Left forelimb (tissue), 1 donor: ENCODE measurements at places on chromosomes 3 and 15.

DNA sequence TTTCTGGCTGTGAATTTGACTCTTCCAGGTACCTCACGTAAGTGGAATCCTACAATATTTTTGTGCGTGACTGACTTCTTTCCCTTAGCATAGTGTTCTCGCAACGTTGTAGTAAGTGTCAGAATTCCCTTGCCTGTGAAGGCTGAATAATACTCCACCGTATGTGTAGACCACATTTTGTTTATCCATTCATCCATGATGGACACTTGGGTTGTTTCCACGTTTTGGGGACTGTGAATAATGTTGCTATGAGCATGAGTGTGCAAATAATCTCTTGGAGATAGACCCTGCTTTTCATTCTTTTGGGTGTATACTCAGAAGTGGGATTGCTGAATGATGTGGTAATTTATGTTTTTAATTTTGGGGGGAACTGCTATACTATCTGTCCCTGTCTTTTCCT is 82.2 kb downstream of the APBA2 start:
- DNase-seq, result no peak

GRCh38 chr3:137105277-137105977 is 147.6 kb downstream of the IL20RB start:
- DNase-seq, result no peak

- no peak for DNase-seq
These were observed 103.6 kb upstream of the ICE2 start for GRCh38 chr15:60582370-60583036.

- no peak for DNase-seq
These were observed 79.9 kb downstream of the IGF1R start for GRCh38 chr15:98728082-98728810.

DNA sequence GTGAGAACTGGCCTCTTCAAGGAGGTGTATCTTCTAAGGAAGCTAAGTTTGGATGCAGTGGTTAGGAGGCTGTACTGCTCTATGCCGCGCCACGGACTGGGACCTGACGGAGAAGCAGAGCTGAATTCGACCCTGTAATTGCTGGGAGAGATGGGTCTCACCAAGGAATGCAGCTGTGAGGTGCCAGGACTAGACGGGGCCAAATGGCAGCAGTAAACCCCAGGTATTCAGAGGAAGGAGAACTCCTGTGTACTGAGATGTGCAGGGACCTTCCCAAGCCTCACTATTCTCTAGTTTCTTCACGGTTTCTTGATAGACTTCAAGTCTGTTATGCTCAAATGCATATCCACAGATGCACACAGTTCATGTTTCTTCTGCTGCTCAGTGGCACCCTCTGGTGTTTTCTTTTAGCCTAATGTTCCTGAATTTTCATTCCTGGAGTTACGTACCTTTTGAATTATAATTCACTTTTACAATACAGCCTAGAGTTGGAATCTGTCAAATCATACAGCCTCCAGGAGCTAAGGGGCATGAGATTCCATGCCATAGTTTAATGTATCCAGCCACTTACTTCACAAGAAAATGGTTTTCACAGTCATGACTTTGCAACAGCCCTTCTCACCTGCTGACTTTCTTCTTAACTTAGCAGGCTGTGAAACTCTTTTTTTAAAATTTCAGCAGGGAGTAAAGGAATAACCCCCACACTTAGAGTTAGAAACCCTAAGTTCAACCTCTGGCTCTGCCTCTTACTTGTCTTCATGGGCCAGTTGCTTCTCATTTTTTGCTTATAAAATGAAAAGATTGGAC is 61.8 kb downstream of the GLDN start:
- peak; percentile 48 for DNase-seq

GRCh38 chr15:70558406-70559264 is 204.7 kb downstream of the UACA start:
- no peak for DNase-seq

DNA sequence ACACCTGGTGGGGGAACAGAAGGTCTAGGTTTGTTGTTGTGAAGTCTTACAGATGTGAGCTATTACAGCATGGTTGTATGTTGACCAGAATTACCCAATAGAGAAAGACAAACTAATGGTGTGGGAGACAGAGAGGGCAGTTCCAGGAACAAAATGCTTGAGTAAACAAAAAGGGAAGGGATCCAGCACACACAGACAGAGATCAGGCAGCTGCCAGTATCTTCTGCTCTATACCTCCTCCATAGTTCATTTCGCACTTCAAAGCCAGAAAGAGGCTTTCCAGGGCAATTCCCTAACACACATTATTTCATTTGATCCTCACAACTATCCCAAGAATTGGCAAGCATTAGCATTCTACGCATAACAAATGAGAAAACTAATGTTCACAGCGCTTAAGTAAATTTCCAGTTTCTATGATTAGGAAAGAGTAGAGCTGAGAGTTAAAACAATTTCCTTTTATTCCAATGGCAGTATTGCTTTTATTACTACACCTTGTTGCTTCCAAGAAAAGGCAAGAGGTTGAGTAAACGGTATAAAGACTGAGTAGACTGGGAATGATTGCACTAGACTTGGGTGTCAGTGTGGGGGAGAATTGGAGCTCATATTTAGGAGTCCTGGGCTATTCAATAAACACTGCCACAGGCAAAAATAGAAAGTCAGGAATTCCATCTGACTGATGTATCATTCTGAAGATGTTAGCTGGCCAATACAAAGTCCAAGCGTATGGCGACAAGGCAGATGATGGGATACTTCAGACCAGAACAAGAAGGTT is 39.7 kb upstream of the ZNF280D start:
- no peak for DNase-seq

- no peak for DNase-seq
These were observed 67.2 kb downstream of the CACNA2D2 start for GRCh38 chr3:50436114-50436674.

- no peak for DNase-seq
These were observed 130.1 kb upstream of the PRICKLE2 start for GRCh38 chr3:64355401-64355807.

- no peak for DNase-seq
These were observed 42.5 kb downstream of the CHCHD6 start for GRCh38 chr3:126746395-126747177.

DNA sequence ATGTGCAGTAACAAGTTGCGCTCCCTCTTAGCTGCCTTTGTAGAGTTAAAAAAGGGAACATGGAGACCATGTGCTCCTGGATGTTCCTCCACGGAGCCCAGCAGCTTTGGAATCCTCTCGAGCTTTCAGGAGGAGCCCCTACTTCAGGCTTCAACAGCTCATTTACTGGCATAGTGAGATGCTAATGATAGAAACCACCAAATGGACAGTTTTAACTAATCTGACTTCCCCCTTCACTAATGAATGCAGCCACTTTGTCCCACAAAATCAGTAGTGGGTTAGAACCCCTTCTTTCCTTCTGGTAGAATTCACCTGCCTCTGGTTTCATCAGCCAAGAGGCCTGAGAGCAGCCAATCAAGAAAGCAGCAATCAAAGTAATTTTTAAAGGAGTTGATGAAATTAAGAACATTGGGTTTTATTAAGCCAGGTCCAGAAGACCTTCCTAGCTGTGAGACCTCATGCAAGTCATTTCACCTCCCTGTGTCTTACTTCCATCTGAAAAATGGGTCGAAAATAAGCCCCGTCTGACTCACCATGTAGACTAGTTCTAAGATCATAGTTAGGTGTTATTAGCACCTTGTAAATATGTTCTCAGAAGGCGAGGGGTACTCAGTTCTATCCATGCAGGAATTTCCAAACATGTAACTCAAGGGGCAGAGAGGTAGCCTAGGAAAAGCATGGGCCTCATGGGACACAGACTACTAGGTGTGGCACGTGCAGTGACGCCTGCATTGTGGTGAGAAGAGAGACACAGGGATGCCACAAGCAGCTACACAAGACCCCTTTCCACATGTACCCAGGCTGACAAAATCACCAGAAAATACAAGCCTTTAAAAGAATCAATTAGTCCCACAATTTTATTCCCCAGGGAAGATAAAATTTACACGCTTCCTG is 179.7 kb upstream of the LPP start:
- DNase-seq, result no peak

GRCh38 chr3:108292450-108292849 is 3.9 kb upstream of the HHLA2 start:
- DNase-seq, result no peak

- DNase-seq, result no peak
These were observed 235.5 kb upstream of the THRB start for GRCh38 chr3:24730173-24730572.

- no peak for DNase-seq
These were observed 19.3 kb downstream of the IQSEC1 start for GRCh38 chr3:13053893-13054292.

DNA sequence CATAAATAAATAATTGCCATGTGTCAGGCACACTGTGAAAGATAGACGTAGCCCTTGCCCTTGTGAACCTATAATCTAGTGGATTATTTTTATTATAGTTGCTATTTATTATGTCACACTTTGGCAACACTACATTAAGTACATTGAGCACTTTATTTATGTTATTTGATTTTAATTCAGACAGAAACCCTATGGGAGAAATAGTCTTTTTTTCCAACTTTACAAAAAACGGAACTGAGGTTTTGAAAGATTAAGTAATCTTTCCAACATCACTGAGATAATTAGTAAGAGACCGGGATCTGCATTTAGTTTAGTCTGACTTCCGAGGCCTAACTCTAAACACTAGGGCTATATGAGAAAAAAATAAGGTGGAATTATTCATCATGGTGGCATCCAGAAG is 2.8 kb upstream of the FILIP1L start:
- no peak for DNase-seq

GRCh38 chr15:27937851-27938250 is 161.3 kb downstream of the OCA2 start:
- DNase-seq, result no peak

GRCh38 chr3:15228147-15228546 is 22.1 kb downstream of the CAPN7 start:
- no peak for DNase-seq

DNA sequence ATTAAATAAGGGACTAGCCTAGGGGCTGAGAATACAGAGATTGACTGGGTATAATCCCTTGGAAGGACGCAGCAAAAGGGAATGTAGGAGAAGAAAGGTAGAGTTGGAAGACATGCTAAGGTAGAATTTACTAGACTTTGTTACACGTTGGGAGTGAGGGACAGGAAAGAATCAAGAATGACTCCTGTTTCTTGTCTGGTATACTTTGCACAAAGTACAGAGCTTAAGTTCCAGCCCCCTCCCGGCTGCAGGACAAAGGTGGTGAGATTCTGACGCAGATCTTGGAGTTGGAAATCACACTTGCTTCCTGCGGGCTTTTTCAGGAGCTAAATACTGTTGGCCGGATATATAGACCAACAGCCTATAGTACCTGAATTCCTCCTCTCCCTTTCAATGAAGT is 895 bp downstream of the HYKK start:
- DNase-seq, result no peak

DNA sequence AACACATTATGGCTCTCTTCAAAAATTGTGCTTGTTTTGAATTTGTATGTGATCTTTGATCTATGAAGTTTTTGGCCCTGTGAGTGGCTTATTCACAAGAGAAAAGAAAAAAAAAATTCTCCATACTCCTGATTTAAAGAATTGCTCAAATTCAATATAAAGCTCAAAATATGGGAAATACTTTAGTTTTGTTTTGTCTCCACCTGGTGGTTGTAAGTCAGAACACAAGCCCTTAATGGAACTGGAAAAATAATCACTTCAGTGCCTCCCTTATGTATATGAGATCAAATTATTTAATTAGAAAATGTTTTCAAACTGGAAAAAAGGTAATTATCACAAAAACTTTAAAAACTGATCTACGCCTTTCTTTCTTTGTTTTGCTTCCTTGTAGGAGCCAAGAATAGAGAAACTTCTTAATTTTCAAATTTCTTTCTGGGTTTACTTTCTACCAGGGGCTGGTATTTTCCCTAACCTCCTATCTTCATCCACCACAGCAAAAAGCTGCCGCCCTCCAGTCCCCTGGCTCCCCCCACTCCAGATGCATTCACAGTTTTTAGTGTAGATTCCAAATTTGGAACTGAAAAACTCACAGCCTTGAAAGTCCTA is 50.6 kb downstream of the SERP1 start:
- DNase-seq, result no peak

- no peak for DNase-seq
These were observed 5.6 kb downstream of the GREM1 start for GRCh38 chr15:32723171-32723948.

DNA sequence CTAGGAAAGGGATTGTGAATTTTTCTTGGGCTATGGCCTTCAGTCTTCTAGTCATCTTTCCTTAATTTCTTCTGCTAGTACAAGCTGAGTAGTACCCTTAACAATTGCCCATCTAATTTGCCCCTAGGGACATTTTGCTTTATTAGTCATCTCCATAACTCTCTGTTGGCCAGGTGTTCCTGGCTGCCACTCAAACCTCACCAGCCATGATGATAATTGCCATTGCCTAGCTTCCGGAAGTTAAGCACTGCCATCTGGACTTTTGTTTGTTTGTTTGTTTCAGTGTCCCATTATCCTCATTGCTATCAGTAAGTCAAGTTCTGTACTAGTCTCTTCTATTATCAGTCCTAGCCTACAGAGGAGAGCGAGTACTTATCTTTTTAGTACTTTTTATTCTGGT is 36.6 kb upstream of the UBL7 start:
- no peak for DNase-seq

DNA sequence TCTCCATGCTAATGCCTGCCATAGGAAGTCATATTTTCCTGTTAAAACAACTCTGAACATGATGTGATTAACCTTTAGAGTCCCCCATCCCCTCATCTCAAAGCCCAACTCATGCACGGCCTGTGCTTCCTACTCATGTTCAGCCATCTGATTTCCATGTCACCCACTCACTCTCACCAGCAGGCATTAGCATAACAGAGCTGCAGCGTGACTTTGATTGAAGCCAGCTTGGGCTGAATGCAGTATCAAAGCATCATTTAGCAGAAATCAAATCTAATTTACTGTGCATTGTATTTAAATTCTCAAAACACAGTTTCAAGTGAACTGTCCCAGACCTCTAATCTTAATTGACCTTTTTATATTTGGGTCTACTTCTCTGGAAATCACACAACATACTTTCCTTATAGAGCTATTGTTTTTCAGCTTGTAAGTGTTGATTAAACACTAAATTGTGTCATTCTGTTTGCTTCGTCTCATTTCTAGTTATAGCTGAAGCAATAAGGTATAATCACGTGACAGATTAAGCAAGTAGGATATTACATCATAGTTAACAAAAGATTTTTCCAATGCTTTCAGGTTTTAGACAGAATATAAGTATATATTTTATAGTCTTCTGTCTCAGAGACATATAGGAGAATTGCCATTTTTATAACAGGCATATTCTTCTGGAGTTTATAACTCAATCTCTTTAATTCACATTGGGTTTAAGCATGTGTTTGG is 501.5 kb downstream of the ROBO2 start:
- no peak for DNase-seq

GRCh38 chr3:108430540-108430939 is 79.9 kb downstream of the MYH15 start:
- DNase-seq, result no peak
